ENCODE measurements at places on chromosomes 12 and 14.

- DNase-seq: no peak
Measured at GRCh38 chr12:13474381-13474780, 277.9 kb downstream of the EMP1 start.

DNA sequence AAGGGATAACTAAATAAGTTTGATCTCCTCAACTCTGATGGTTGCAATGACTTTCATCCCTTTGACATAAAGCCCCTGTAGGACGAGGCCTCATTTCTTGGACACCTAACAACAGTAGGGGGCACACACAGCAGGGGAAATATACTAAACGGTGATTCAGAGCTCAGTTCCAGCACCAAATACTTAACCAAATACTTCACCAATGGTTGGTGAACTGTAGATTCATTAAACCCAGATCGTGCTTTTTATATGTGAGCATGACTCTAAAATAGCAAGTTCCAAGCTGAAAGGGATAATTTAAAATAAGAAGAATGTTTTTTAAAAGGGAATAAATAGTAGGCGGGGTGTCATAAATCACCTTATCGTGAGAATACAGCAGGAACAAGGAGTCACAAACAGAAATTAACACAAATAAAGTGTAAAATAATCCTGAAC lies 53.2 kb downstream of the ATG2B start:
- no peak for DNase-seq

DNA sequence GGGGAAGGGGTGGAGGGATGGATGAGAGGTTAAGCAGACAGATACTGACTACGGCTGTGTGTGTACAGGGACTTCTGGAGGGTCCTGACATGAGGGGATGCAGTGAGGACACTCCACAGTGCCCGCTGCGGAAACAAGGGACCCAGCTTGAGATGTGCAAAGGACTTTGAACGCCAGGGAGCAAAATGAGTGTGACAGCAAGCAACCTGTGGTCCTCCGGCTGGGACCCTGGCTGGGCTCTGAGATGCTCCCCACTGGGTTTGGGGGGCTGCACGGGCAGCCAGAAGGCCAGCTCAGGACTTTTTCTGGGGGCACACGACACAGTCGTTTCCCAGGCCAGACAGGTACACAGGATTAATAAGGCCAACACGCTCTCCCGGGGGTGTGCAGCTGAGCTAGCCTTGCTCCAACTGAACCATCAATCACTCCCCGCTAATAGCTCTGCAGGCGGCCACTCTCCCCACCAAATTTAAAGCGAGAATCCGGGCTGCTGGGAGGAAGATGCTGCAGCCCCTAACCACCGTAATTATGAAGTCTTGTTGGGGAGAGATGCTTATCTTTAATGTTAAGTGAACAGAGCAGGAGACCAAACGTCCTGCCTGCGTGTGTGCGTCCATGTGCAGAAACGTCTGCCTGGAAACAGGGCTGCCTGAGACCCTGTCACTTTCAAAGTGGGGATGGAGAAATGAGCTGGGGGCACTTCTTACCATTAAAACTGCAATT lies 51.6 kb upstream of the DLK1 start:
- no peak for DNase-seq

- DNase-seq: no peak
Measured at GRCh38 chr14:24461336-24461735, 18.8 kb upstream of the SDR39U1 start.

GRCh38 chr12:71904629-71905028 lies 34.0 kb upstream of the TPH2 start:
- DNase-seq: no peak

Data from DMS153 (cell line).